ENCODE measurements at places on chromosomes 7 and 10. TPM values are rescaled to one million over a fixed set of nuclear protein-coding genes. Genes with fewer than 3 reads are reported as not detected.

The NRBF2 gene
- total RNA-seq = 12.0 TPM

The TRIM56 gene
- 25.1 TPM for total RNA-seq

The ZNF32 gene
- 54.8 TPM for total RNA-seq

The MRC1 gene
- 39.6 TPM for total RNA-seq

The SORCS1 gene
- 7.1 TPM for total RNA-seq

The HKDC1 gene
- total RNA-seq = 1.5 TPM

The GPER1 gene
- total RNA-seq = 12.0 TPM

The GPAM gene
- 6.3 TPM for total RNA-seq

The GAD2 gene
- total RNA-seq = not detected

The RBM28 gene
- 15.1 TPM for total RNA-seq

The CXCL12 gene
- 55.0 TPM for total RNA-seq

The SPOCK2 gene
- 8.8 TPM for total RNA-seq

The SLC39A12 gene
- not detected for total RNA-seq

The FAS gene
- 16.6 TPM for total RNA-seq

The PAX2 gene
- not detected for total RNA-seq

The STK31 gene
- total RNA-seq = 0.66 TPM

The WNT2 gene
- total RNA-seq = 3.7 TPM

The ACHE gene
- total RNA-seq = 2.5 TPM

The EPO gene
- total RNA-seq = not detected

The AS3MT gene
- total RNA-seq = 9.3 TPM

The IMPDH1 gene
- 69.7 TPM for total RNA-seq

The WNT8B gene
- total RNA-seq = not detected

The TEX47 gene
- not detected for total RNA-seq

The MBL2 gene
- not detected for total RNA-seq

The HECW1 gene
- total RNA-seq = 0.99 TPM

The TMEM196 gene
- not detected for total RNA-seq

The OR9A2 gene
- total RNA-seq = not detected

The SPDYE2 gene
- total RNA-seq = not detected

The RAMP3 gene
- 50.0 TPM for total RNA-seq

The BEND7 gene
- total RNA-seq = 27.4 TPM

The TMEM26 gene
- total RNA-seq = 0.13 TPM

The TSPAN33 gene
- 5.0 TPM for total RNA-seq

The FEZF1 gene
- total RNA-seq = not detected

The CRHR2 gene
- total RNA-seq = 0.13 TPM

The VWDE gene
- total RNA-seq = not detected

The HOXA3 gene
- 16.2 TPM for total RNA-seq

The THSD7A gene
- 2.8 TPM for total RNA-seq

The ADAM12 gene
- total RNA-seq = 0.83 TPM

The VSTM4 gene
- total RNA-seq = 11.8 TPM

The SAP25 gene
- total RNA-seq = not detected

The CALD1 gene
- 3,140 TPM for total RNA-seq

The SPDYE8 gene
- not detected for total RNA-seq

The C7orf57 gene
- not detected for total RNA-seq

The SYCE1 gene
- total RNA-seq = 10.0 TPM

The MRLN gene
- total RNA-seq = not detected

The NFE2L3 gene
- 2.6 TPM for total RNA-seq

The PDZD7 gene
- 0.75 TPM for total RNA-seq

The RBP4 gene
- 0.99 TPM for total RNA-seq

The XRCC2 gene
- 0.45 TPM for total RNA-seq

The CALHM3 gene
- not detected for total RNA-seq

The LRRC61 gene
- 9.9 TPM for total RNA-seq

The FXYD4 gene
- total RNA-seq = not detected

The PVRIG gene
- total RNA-seq = 1.4 TPM

The SERPINE1 gene
- total RNA-seq = 54.2 TPM

The ACSM6 gene
- not detected for total RNA-seq

The CYP3A5 gene
- 1.3 TPM for total RNA-seq

The HMX3 gene
- not detected for total RNA-seq

The IGF2BP3 gene
- 1.7 TPM for total RNA-seq

The KAT6B gene
- 50.0 TPM for total RNA-seq

The IGFBP3 gene
- total RNA-seq = 60.6 TPM

Data from esophagus muscularis mucosa (tissue), 4 donors.